Right ventricle myocardium inferior (tissue), 1 donor: ENCODE measurements at places on chromosomes 7 and 10. TPM values are rescaled to one million over a fixed set of nuclear protein-coding genes. Genes with fewer than 3 reads are reported as not detected.

Gene TMEM140
- total RNA-seq: 24.3 TPM

Gene PKD1L1
- total RNA-seq: 1.3 TPM

Gene EXOC4
- total RNA-seq: 36.8 TPM

Gene ASB13
- total RNA-seq: 15.4 TPM

Gene HECW1
- total RNA-seq: not detected

Gene COL13A1
- total RNA-seq: 1.0 TPM

Gene MLXIPL
- 6.4 TPM for total RNA-seq

Gene INA
- not detected for total RNA-seq

Gene HYCC1
- 40.8 TPM for total RNA-seq

Gene CDHR1
- total RNA-seq: 0.65 TPM

Gene ITGA8
- 1.7 TPM for total RNA-seq

Gene SPDYE5
- not detected for total RNA-seq

Gene SAMD9L
- 3.8 TPM for total RNA-seq

Gene ADRA2A
- 1.0 TPM for total RNA-seq

Gene GDF2
- not detected for total RNA-seq

Gene PTPRZ1
- total RNA-seq: 0.41 TPM

Gene AKR1D1
- not detected for total RNA-seq

Gene ASIC3
- 5.5 TPM for total RNA-seq

Gene GFRA1
- 7.3 TPM for total RNA-seq

Gene HPS1
- total RNA-seq: 27.9 TPM

Gene NPC1L1
- total RNA-seq: 0.05 TPM

Gene IGFBP1
- not detected for total RNA-seq

Gene SDK1
- 2.3 TPM for total RNA-seq

Gene PLXNA4
- 17.6 TPM for total RNA-seq

Gene GHRHR
- not detected for total RNA-seq

Gene ZP3
- total RNA-seq: 0.46 TPM

Gene LBX1
- not detected for total RNA-seq

Gene MCM10
- 0.62 TPM for total RNA-seq

Gene CYP26A1
- not detected for total RNA-seq

Gene MKLN1
- total RNA-seq: 39.3 TPM

Gene AEBP1
- total RNA-seq: 13.6 TPM

Gene ARHGEF35
- 0.87 TPM for total RNA-seq

Gene UNCX
- total RNA-seq: not detected

Gene ZCWPW1
- total RNA-seq: 4.4 TPM
